ENCODE measurements at places on chromosomes 7 and 10.

- no peak for DNase-seq
Measured at GRCh38 chr7:2488681-2489080, 12.5 kb upstream of the GRIFIN start.

DNA sequence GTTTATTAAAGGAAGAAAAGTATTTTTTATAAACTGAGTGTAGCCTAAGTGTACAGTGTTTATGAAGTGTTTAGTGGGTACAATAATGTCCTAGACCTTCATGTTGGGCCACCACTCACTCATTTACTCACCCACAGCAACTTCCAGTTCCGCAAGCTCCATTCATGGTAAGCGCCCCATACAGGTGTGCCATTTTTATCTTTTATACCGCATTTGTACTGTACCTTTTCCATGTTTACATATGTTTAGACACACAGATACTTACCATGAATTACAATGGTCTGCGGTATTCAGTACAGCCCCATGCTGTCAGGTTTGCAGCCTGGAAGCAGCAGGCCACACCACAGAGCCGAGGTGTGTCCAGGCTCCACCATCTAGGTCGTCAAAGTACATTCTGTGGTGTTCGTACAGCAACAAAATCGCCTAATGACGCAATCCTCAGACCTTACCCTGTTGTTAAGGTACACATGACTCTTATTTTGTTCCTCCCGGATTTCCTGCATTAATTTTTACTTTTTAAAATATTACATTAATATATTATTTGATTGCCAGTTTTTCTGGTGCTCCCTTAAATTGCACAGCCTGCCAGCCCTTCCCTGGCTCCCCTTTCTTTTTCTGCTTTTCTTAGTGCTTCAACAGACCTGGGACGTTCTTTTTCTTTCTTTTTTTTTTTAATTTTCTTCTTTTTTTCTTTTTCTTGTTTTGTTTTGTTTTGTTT, 881 bp upstream of the SSBP1 start:
- DNase-seq, result no peak

DNA sequence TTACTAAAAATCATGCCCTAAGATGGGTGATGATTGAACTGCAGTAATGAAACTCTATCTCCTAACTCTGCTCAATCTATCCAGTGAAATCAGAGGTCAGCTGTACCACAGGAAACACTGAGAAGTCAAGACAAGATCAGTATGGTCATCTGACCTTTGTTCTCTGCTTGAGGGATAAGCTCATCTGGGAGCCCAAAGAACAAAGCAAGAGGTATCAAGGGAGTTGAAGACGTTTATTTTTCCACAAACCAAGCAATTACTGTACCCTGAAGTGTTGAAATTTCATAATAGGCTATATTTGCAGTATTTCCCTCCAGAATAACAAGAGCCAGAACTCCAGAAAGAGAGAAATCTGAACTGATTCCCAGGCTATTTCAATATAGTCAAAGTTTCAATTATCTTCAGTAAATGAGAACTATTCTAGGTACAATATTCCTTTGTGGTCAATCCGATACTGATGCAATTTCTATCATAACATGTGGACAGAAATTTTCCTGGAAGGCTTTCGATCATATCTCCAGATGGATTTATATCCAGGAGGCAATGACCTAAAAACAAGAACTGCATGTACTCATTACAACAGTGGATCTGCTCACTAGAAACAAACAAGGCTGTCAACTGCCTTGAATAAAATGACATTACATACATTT, 345.3 kb downstream of the TNS3 start:
- DNase-seq, result no peak

- no peak for DNase-seq
Measured at GRCh38 chr10:86001521-86001920, 365.1 kb downstream of the GRID1 start.

DNA sequence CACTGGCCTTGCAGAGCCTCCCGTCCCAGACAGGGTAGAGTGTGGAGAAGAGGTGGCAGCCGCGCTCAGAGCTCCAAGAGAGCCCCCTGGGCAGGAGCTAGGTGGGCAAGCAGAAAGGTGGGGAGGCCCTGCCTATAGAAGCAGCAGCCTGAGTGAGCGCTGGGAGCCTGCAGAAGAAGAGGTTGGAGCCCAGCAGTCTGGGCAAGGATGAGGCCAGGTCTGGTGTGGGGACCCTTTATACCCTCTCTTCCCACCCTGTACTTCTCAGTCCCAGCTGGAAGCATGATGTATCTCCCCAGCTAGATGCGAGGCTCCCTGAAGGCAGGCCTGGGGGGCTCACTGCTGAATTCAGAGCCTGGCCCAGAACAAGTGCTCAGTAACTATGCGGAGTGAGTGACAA, 44.5 kb upstream of the ZMIZ1 start:
- DNase-seq, result no peak

GRCh38 chr10:30747633-30748032, 118.1 kb upstream of the LYZL2 start:
- no peak for DNase-seq

- DNase-seq, result no peak
Measured at GRCh38 chr7:43735802-43736603, 6.7 kb upstream of the COA1 start.

DNA sequence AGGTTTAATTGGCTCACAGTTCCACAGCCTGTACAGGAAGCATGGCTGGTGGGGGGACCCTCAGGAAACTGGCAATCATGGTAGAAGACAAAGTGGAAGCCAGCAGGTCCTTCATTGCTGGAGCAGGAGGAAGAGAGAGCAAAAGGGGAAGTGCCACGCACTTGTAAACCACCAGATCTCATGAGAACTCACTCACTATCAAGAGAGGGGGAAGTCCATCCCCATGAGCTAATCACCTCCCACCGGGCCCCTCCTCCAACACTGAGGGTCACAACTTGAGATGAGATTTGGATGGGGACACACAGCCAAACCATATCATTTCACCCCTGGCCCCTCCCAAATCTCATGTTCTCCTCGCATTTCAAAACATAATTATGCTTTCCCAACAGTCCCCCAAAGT, 171.9 kb upstream of the CACNA2D1 start:
- DNase-seq, result no peak

- DNase-seq, result no peak
Measured at GRCh38 chr10:95279042-95279820, 11.6 kb downstream of the PDLIM1 start.

DNA sequence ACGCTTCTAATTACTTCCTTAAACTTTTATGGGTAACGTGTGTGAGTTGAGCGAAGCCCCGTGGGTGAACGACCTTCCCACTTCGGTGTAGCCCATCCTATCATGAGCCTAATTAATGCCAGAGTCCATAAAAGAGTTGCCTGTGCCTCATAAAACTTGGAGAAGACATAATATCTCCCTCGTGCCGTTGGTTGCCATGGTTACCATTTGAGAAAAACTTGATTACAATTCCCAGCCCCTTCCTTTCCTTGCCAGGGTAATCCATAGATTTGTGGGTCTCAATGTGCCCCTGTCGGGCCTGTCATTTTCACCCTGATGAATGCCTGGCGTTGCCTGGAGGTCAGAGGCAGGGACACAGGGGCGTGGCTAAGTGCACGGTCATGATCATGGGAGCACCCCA, 127.1 kb downstream of the GLRX3 start:
- no peak for DNase-seq

GRCh38 chr7:35753761-35754603, 46.9 kb upstream of the SEPTIN7 start:
- no peak for DNase-seq

- no peak for DNase-seq
Measured at GRCh38 chr7:44884621-44885393, 523 bp downstream of the PURB start.

DNA sequence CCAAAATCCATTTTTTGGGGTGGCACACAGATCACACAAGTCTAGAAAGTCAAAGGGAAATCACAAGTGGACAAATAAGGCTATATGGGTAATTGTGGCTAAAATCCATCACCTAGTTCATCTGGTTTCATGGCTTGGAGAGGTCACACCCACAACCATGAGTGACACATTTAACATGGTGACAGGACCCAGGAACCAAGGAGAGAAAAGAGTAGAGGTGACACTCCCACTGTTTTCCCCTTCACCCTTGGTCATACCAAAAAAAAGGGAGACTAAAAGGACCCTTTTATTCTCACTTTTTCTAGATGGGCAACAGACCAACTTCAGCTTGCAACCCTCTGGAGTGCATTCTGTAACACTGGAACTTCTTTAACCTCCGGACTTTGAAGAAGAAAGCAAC, 46.2 kb upstream of the ZNF107 start:
- DNase-seq, result no peak

GRCh38 chr10:27518261-27518660, 14.2 kb downstream of the RAB18 start:
- DNase-seq, result no peak

- no peak for DNase-seq
Measured at GRCh38 chr10:103812004-103812403, 43.4 kb downstream of the SH3PXD2A start.

- DNase-seq, result no peak
Measured at GRCh38 chr7:133836666-133837065, 290.5 kb upstream of the LRGUK start.

- DNase-seq, result no peak
Measured at GRCh38 chr7:31416381-31416870, 75.9 kb upstream of the NEUROD6 start.

DNA sequence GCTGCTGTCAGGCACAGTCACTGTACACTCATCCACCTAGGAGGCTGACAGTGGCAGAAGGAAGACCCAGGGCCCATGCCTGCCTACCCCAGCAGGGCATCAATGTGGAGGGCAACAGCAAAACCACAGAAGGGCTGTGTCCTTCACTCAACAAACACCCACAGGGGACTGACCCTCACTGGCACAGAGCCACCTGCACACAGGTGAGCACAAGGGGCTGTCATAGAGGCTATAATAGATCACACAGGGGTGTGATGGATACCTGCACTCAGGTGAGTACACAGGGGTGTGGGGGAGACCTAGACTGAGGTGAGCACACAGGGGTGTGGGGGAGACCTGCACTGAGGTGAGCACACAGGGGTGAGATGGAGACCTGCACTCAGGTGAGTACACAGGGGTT, 132.8 kb upstream of the TCERG1L start:
- DNase-seq, result no peak

DNA sequence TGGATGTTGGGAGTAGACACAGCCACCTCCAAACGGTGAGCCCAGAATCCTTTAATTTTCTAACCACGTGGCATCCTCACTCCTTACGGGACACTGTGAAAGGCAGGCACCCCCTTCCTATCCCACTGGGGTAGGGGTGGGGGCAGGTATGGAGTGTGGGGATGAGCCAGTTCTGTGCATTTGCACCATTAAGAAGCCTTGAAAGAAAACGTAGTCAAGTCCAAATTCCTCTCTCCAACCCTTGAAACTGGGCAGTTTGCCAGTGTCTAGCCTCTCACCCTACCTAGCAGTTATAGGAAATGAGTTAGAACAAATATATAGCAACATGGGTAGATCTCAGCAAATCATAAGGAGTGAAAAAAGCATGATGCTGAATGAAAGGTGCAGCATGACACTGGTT, 92.4 kb upstream of the LEP start:
- DNase-seq, result no peak

DNA sequence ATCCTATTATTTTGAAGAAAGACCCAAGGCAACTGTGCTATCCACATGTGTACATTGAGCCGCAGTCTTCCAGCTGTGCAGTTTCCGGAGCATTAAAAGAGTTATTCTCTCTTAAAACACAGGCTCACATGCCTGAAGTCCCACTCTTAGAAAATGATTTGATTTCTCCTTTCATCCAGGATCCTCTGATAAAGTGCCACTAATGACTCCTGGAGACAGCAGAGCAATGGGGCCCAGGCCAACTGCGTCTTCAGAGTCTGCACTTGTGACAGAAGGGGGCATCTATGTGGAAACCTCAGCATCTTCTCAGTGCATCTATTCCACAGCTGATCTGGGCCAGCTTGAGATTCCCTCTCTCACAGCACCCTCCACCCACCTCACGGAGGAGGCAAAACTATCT, 482.1 kb upstream of the AKR1E2 start:
- DNase-seq, result no peak

DNA sequence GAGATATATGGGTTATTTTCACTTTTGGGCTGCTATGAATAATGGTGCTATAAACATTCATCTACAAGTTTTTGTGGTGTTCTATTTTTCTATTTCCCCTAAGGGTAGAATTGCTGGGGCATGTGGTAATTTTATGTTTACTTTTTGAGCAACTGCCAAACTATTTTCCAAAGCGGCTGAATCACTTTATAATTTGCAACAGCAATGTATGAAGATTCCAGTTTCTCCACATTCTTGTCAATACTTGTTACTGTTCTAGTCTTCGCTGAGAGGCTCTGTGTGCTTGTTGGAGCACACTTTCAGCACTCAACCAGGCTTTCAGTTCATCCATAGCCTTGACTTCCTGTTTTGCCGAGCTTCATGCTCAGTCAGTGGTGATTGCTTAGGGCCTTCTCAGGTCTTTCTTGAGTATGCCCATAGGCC, 39.0 kb downstream of the ADK start:
- no peak for DNase-seq

- no peak for DNase-seq
Measured at GRCh38 chr10:23522345-23522744, 83.5 kb downstream of the OTUD1 start.

DNA sequence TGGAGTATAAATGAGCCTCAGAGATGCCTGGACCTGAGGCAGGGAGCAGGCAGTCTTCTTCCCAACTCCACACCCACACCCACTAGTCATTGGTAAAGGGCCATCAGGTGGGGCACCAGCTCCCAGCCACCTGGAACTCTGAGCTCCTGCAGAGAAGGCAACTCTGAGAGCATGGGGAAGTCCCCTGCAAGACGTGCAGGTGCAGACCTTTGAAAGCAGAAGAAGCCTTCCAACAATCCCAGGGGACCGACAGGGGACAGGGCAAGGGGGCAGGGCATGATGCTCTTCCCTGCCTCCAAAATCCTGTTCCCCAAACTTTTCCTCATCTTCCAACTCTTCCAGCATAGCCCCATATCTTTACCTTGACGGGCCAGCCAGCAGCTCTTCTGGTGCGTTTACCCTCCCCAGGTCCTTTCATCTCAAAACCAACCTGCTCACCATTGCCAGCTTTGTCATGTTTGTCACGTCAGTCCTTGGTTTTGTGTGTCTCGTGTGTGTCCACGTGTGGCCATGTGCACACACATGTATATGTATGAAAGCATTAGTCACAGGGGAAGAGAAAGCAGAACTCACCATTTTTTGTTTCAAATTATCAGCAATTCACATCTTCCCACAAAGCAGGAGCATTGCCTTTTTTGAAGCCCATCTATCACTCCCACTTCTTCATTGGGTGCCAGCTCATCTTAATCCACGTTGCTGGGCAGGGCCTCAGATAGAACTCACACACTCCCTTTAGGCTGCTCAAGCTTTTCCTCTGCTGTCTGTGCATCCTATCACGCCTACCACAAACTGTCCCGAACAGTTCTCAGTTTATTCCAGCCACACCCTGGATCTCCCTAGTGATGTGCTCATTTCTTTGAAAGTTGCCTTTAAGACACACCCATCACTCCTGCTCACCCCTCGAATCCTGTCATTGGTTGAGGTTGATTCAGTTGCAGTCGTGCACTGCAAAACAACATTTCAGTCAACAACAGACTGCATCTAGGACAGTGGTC, 41.0 kb upstream of the AMPH start:
- DNase-seq, result no peak

DNA sequence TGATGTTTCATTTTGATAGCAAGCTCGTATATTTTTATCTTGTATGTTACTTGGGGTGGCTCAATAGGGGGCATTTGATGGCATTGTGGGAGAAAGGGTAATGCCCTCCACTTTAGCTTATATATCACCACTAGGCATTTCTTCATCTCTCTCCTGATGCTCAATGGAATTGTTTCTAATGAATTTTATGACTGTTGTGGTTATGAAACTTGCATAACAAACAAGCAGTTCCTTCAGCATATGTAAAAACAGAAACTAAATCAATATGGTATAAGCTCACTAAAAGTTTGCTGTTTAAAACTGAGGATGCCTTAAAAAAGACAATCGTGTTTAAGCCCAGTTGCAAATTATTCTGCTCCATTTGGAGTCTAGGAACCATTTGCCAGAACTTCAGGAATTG, 75.5 kb downstream of the CDK14 start:
- no peak for DNase-seq
